Stimulated activated CD4-positive, alpha-beta T cell treated with anti-CD3 and anti-CD28 coated beads, Interleukin-1b, Interleukin-23, amount 100 ng/mL, for 1 hour (primary cell): ENCODE measurements at places on chromosomes 7 and 10.
A peak's percentile ranks its signal among the peaks of the same experiment; 100 is the strongest.

- no peak for DNase-seq
Measured at GRCh38 chr10:86312701-86313270, 53.8 kb downstream of the GRID1 start.

GRCh38 chr10:59805014-59805413 is 51.8 kb upstream of the MRLN start:
- DNase-seq: no peak

GRCh38 chr7:64888901-64889685 is 14.0 kb upstream of the ZNF273 start:
- DNase-seq: no peak

- DNase-seq: no peak
Measured at GRCh38 chr7:36367561-36368077, 22.0 kb upstream of the ANLN start.

DNA sequence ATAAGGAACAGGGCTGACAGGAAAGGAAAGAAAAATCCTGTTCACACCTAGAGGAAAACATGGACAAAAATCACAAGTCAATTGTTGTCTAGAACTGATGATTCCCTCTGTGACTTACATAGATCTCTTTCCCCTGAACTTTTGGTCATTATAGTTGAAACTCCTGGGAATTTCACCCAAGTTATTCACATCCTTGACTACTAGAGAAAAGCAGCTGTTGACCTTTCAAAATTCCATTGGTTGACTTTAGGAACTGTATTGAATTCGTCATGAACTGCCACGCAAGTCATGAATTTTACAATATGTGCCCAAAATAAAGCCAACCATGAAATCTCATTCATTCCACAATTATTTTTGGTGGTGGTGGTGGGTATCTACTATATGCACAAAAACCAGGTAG is 104.3 kb downstream of the UBE2H start:
- DNase-seq: no peak

GRCh38 chr10:105010411-105011121 is 369.5 kb downstream of the SORCS3 start:
- no peak for DNase-seq

GRCh38 chr10:534047-534566 is 155.4 kb downstream of the DIP2C start:
- DNase-seq: no peak

DNA sequence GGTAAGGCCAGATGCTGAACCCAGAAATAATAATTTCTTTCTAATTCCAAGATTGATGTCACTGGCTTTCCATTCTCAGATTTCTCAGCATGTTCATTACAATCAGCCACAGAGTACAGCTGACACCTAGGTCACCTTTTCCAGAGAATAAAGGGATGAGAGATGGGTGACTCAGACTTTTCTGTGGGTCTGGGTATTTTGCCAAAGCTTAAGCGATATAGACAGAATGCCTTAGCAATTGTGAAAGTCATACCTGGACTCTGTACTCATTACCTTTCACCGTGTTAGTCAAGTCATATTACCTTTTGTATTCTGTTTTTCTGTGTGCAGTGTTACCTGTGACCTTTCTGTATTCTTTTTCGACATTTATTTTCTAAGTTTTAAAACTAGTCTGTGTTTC is 10.6 kb upstream of the PRTFDC1 start:
- DNase-seq: no peak

DNA sequence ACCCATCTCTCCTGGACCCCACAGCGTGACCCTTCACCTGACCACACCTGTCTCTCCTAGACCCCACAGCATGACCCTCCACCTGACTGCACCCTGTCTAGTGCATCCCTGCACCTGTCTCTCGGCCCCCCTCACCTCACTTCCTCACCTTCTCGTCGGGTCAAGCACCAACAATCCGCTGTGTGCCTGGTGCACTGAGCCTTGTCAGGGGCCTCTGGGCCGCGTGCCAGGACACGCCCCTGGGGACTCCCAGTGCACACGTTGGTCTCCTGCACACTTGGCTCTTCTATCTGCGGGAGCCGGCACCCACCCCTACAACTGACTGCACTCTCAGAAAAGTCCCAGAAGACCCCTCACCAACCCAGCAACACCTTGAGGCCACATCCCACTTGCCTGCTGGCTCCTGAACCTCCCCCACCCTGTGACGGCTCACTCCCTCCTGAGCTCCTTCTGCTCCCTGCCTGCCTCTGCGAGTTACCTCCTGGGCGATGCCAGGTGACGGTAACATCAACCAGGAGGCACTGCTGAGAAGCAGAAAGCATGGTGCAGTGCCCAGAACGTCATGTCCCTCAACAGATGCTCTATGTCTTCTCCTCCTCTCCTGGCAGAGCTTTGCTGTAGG is 147.6 kb downstream of the DIP2C start:
- DNase-seq: no peak

DNA sequence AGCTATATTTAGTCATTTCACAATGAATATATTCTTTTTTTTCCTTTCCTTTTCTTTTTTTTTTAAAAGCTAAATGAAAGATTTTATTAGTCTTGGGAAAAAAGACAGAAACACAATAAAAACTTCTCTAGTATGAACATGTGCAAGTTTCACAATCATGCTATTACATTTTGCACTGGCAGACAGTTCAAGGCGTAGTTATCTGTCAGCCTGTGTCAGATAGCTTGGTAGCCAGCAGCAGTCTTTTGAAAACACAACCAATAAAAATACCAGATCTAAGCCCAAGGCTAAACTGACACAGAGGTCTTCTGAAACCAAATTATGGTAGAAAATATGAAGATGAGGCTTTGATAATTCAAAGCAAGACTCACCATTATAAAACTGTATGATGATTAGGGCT is 205.8 kb upstream of the TEX47 start:
- DNase-seq: no peak

- DNase-seq: no peak
Measured at GRCh38 chr10:98953251-98953650, 282.4 kb downstream of the HPSE2 start.

- no peak for DNase-seq
Measured at GRCh38 chr7:6648815-6649104, 11.6 kb downstream of the ZNF316 start.

DNA sequence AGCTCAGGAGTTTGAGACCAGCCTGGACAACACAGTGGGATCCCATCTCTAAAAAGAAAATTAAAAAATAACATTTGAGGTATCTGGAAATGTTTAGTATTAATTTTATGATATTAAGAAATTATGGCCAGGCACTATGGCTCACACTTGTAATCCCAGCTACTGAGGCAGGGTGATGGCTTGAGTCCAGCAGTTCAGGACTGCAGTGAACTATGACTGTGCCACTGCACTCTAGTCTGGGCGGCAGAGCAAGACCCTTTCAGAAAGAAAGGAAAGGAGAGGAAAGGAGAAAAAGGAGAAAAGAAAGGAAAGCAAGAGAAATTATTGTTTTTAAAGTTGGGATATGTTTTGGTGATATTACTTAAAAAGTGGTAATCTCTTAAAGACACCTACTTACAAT is 2.5 kb upstream of the CCDC186 start:
- no peak for DNase-seq

- DNase-seq: no peak
Measured at GRCh38 chr10:94287336-94287735, 75.4 kb downstream of the NOC3L start.

- no peak for DNase-seq
Measured at GRCh38 chr7:131586259-131586658, 29.8 kb upstream of the PODXL start.

- no peak for DNase-seq
Measured at GRCh38 chr7:77216181-77216845, 16.7 kb upstream of the FGL2 start.

DNA sequence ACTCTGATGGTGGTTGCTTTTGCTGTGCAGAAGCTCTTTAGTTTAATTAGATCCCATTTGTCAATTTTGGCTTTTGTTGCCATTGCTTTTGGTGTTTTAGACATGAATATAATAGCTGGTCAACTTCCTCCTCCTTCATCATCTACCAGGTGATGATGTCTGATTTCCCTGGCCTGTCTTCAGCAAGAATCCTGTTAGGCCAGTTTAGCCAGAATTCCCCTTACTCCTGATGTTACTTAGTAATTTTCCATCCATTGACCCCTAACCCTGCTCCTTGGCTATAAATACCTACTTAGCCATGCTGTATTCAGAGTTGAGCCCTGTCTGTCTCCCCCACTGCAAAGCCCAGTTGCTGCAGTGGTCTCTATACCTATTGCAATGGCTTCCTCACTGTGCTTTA is 91.4 kb downstream of the ZNF777 start:
- no peak for DNase-seq

DNA sequence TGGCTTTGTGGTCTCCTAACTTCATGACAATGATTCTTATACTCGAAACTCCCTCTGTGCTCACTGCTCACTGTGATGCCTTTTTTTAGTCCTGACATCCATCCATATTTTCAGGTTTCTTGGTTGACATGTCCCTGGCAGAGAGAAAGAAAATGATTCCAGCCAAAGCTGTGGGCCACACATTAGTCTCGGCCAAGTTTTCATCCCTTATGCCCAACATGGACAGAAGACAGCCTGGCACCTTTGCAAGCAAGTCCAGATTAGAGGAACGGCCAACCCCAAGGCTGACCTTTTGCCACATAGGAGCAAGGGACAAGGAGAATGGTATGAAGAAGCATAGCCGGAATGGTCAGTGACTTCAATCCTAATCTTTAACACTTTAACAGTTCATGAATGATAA is 8.7 kb upstream of the OPALIN start:
- no peak for DNase-seq

DNA sequence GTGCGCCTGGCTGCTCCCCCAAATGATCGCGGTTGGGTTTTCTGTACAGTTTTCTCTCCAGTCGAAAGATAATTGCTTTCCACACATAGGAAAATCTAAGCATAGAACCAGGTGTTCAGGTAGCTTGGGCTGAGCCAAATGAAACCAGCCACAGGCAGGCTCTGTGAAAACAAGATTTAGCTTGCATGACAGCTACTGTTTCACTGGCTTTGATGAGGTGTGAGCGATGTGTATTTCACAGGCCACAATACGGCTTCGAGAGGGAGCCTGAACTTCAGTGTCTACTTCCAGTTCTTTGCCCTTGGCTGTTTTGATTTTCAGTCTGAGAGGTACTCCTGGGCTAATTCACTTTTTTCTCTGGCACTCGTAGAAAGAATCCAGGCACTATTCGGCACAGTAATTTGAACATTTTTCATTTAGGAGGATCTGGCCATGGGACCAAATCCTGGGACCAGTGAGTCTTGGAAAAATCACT is 110.5 kb downstream of the JCAD start:
- DNase-seq: no peak

- DNase-seq: no peak
Measured at GRCh38 chr10:78778444-78779338, 290.1 kb upstream of the ZMIZ1 start.

GRCh38 chr7:19145434-19146115 is 354 bp upstream of the FERD3L start:
- DNase-seq: no peak

DNA sequence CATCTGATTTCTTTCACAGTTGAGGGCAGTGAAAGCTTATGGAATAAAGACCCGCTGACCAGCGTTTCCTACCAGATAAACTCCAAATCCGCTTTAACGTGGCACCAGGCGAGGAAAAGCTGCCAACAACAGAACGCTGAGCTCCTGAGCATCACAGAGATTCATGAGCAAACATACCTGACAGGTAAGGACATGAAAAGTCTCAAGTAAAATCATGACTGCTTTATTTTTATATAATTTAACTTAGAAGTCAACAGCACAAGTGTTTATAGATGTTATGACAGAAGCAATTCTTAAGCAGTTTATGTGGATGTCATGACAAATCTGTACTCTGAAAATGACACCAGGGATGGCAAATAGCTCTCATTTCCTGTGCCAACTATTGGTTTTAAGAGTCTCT is 24.5 kb downstream of the MRC1 start:
- DNase-seq: no peak

- DNase-seq: no peak
Measured at GRCh38 chr10:70616761-70617160, 14.2 kb upstream of the PRF1 start.

DNA sequence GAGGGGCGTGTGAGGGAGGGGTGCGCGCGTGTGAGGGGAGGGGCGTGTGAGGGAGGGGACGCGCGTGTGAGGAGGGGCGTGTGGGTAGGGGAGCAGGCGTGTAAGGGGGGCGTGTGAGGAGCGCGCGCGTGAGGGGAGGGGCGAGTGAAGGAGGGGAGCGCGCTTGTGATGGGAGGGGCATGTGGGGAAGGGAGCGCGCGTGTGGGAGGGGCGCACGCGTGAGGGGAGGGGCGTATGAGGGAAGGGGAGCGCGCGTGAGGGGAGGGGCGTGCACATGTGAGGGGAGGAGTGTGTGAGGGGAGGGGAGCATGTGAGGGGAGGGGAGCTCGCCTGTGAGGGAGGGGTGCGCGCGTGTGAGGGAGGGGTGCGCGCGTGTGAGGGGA is 19.1 kb downstream of the MXI1 start:
- peak; percentile 75 for DNase-seq

DNA sequence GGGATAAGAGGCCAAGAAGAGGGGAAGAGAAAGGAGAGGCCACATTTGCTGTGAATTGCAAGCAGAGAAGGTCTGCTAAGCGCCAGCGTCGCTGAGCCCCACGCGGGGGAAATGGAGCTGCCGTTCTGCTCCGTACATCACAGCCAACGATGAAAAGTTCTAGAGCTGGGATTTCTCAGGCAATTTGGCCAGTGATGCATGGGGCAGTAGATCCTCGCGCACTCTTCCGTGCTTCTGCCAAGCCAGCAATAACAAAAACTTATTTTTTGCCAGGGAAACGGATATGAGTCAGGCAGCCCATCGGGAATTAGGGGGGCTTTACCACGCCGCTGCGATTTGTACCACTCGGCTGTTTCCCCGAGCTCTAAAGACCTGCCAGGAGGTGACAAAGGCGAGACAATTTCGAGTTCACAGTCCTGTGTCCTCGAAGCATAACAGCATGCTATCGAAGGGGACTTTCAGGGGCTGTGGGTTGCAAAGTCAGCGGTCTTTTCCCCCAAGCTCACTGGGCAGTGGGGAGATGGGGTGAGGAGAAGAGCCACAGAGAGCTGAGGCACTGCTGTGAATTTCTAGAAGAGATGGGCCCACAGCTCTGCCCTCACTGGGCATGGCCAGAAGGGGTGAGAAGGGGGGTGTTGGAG is 30.0 kb upstream of the SLF2 start:
- no peak for DNase-seq

DNA sequence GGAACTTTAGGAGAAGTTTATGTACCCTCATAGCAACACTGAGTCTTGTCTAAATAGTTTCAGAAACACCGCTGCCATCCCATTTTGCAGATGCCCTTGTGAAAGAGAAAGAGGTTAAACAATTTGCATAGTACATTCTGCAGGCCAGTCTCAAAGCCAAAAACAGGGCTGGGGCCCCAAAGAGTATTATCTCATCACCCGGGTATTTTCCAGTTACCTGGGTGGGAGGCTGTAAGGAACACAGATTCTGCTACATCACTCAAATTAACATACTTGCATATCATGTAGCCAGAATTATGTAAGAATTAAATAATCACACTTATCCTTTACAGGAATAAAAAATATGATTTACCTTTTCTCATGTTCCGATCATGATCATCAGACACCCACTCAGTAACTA is 3.1 kb upstream of the FAM171A1 start:
- no peak for DNase-seq

GRCh38 chr10:70078329-70078728 is 25.7 kb downstream of the MACROH2A2 start:
- no peak for DNase-seq
